ENCODE measurements at places on chromosomes 11 and 22.

DNA sequence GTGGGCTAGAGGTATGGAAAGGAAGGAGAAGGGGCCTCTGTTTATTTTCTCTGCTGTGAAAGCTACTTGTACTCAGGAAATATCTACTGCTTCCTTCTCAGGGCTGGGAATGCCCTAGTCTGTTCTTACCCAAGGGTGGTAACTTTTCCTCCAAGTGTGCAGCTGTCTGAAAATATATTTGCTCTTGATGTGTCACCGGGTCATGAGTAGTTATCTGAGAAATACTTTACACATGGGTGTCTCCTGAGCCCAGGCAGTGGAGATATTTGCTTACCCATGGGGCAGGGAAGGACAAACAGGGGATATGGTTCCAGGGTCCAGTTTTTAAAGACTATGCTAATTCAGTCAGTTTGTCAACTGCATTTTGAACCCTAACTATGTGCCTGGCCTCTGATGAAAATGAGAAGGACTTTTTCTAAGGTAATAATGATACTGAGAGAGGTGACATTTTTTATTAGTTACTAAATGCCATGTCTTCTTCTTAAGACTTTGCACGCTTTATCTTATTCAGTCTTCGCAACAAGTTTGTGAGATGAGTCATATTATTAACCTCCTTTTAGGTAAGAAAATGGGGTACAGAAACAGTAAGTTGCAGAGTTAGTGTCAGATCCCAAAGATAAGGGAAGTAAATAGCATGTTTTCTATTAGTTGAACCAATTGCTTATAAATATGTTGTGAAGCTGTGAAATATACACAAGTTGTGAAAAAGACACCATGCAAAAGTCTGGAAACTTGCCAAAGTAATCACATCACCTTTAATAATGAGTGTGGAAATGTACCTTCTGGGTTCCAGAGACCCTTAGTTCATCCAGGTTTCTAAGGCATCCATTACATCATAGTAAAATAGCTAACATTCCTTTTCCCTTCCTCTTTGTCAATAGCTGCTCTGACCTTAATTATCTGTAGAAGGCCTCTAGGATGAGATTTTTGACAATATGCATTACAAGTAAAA lies 22.9 kb downstream of the SYTL2 start:
- no peak for DNase-seq

DNA sequence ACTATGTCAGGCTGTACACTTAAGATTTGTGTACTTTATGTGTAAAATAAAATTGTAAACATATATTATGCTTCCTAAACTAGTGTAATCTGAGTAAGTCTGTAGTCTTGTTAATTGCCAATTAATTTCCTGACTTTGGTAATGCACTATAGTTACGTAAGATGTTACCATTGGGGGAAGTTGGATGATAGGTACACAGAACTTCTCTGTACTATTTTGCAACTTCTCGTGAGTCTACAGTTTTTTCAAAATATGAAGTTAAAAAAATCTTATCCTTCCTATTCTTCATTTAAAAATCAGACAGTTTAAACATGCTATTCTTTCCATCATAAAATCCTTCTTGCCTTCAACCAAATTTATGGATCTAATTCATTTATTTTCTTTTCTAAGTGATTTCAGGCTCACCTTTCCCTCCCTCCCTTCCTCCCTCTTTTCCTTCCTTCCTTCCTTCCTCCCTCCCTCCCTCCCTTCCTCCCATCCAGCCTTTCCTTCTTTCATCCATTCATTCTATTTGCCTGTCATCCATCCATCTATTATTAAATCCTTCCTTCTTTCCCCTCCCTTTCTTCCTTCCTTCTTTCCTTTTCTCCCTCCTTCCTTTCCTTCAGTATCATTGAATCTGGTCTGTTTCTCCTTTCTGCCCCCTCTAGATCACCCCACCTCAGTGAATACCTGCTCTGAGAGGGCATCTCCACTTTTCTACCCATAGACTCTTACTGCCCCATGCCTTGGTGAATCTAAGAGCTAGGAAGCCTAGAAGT lies 22.1 kb upstream of the ASCC2 start:
- no peak for DNase-seq

DNA sequence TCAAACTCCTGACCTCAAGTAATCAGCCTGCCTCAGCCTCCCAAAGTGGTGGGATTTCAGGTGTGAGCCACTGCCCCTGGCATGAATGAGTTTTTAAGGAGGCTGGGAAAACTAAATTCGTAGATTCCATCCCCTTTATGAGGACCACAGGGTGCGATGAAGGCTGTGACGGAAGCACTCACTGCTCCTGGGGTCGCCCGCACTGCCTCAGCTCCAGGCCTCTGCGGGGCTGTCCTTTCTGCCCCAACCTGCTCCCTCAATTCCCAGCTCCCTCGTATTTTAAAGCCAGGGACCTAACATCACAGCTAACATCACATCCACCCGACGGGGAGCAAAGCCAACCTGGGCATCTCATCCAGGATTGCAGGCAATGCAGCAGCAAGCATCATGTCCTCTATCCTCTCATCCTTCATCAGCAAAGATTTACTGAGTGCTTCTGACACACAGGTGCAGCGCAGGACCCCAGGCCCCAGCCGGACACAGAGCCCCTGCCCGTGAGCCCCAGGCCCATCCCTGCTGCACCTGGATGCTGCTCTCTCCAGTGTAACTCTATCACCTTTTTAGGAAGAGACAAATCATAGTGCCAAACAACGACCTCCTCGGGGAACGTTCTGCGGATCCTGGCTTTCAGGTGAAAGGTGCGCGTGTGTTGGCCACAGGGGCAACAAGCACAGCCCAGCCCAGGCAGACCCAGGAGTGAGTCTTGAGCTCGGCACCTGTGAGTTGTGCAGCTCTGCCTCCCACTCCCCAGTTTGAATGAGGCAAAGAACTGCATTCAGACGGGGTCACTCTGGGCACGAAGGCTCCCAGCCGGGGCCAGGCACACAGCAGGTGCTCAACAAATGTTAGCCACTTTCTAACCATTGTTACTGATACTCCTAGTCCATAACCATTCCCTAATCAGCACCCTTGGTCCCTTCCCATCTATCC lies 134.3 kb downstream of the CRYBB2 start:
- DNase-seq = no peak

DNA sequence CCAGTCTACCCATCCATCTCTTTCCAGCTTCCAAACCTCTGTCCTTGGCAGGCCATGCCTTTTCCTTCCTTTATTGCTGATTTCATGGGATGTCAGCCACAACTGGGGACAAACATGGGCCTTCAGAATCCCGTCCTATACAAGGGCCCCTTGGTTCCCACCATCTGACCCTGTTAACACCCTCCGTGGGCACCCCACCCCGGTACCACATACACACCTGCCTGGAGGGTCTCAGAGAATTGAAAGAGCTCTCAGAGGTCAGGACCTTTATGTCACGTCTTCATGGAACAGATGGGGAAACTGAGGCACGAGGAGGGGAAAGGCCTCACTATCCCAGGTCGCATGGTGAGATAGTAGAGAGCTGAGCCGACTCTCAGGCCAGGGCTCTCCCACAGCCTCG lies 53.0 kb downstream of the MPPED1 start:
- DNase-seq = no peak

GRCh38 chr11:100925935-100926334 lies 203.7 kb downstream of the PGR start:
- no peak for DNase-seq

All from H1 (cell line).